AG10803 (cell line): ENCODE measurements at places on chromosomes 3 and 15.

DNA sequence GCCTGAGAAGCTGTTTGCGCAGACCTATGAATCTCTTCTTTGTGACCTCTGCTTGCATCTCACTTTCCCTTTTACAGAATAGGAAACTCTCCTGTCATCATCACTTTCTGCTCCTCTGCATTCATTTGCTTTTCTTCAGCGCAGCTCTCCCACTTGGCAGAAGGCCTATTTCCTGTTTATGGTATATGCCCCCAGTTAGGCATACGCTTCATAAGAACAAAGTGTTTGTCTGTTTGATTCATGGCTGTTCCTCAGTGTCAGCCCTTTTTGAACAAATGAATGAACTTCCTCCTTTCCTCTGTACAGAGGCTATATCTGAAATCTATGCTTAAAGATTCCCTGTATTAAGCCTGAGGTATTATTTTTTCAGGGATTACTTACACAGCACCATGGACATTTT is 1216.9 kb upstream of the GBE1 start:
- no peak for DNase-seq

- DNase-seq: peak; percentile 68
Measured at GRCh38 chr3:70726961-70727360, 414.5 kb upstream of the MDFIC2 start.

- no peak for DNase-seq
Measured at GRCh38 chr15:62348623-62349022, 183.5 kb upstream of the C2CD4B start.

DNA sequence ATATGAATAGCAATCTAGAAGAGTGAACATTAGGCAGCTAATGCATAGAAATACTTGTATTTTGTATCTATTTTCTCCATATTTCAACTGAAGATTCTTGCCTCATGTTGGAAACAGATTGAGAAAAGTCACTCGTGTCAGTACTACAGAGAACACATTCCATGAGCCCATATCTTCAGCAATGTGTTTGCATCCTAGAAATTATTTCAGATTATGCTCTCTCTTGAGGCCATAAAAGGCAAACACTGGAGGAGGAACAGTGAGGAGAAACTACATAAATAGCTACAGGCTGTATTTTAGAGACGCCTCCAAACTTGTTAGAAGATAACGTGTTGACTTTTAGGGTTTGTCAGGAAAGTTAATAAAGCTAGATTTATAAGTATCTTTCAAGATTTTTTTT is 906.9 kb downstream of the FHIT start:
- no peak for DNase-seq

DNA sequence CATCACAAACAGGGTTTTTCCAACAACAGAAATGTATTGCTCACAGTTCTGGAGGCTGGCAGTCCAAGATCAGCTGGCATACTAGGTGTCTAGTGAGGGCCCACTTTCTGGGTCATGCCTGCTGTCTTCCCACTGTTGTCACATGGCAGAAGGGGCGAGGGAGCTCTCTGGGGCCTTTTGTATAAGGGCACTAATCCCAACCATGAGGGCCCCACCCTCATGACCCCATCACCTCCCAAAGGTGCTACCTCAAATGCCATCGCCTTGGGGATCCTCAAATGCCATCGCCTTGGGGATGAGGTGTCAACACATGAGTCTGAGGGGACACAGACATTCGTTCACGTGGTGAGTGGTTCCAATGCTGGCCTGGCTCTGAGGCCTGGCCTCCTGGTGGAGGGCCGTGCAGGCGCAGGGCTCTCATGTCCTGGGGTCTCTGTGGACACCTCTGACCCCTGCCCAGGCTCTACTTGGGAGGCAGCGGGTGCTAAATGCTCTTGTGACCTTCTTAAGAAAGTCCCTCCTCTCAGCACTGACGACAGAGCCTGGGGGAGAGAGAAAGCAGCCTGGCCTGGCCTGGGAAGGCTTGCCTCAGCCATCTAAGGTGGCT is 16.8 kb downstream of the NUP210 start:
- no peak for DNase-seq

DNA sequence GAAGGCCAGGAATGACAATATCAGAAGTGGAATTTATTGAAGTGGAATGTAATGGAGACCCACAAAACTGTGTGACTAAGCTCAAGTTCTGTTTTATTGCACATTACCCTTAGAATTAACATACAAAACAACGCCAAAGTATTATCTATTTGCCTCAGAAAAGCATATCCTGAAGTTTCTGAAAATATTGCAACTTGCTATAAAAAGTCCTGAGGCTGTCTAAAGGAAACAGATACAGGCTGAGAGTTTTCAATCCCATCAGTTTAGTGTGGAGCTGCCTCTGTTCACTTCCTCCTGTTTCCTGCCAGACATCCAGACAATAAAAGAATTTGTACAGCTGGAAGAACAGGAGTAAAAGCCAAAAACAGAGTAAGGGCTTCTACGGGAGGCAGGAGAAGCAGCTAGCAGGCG is 108.8 kb downstream of the FBN1 start:
- DNase-seq: peak; percentile 71

GRCh38 chr3:73608456-73609314 is 16.1 kb downstream of the PDZRN3 start:
- DNase-seq: no peak

DNA sequence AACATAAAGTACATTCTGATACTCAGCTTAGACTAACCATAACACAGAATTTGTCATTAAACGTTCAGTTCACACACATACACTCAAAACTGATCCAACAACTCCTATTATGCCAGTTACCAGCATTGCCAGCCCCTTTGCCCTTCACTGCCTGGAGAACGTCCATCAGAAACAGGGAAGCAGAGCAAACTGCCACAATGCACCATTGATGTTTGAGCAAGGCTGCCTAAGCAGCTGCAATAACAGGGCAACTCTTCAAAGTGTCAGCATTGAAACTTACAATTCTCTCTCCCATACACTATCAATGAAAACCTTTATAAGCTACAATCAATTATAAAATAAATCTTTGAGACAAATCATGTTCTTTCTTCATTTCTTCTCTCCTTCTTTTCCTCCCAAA is 85.1 kb downstream of the ZBTB20 start:
- no peak for DNase-seq

- DNase-seq: no peak
Measured at GRCh38 chr3:41629072-41629471, 332.8 kb downstream of the ULK4 start.

DNA sequence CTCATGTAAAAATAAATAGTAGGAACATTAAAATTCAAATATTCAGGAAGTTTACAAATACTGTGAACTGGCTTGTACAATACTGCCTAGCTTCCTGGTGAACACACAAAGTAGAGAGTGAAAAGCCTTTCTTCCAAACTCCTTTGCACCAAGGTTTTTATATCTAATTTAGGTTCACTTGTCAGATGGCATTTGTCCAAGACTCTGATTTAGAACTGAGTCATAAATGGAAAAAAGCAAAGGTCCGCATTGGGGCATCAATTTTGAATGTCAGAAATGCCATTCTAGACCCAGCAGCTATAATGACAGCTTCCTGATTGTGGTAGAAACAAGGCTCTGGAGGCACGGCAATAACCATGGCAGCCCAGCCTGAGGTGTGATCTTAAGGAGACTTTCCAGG is 160.7 kb downstream of the PDE8A start:
- DNase-seq: peak; percentile 12

- DNase-seq: no peak
Measured at GRCh38 chr3:50278880-50279224, at the start of gene LSMEM2. TSS of gene LSMEM2 (plus strand) at chr3:50279087. CDS start at chr3:50279114, 27 bp downstream.

DNA sequence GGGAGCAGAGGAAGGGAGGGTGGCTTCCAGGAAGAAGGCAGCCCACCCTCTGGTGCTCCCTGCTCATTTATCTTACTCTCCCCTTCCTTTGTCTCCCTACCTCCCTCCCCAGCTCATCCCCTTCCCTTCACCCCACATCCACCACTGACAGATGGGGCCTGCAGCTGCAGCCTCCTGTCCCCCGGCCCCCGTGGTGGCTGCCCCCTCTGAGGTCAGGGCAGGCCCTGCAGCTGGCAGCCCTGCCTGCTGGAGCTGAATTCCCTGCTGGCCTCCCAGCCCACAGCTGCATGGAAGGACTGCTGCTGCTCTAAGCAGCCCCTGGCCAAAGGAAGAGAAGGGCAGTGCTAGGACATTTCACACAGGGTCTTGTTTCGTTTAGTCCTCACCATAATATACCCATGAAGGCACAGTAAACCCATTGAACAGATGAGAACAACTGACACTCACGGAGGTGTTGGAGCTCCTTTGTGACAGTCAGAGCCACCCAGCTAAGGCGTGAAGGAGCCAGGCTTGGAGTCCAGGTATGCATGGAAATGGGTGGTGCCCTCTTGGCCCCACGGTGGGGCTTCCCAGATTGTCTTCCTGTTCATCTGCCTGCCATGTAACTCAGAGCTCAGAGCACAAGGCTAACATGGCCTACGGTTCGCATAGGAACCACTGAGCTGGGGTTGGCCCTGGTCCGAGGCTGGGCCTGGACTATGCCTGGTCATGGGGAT is 121.7 kb upstream of the PRR20G start:
- DNase-seq: no peak

DNA sequence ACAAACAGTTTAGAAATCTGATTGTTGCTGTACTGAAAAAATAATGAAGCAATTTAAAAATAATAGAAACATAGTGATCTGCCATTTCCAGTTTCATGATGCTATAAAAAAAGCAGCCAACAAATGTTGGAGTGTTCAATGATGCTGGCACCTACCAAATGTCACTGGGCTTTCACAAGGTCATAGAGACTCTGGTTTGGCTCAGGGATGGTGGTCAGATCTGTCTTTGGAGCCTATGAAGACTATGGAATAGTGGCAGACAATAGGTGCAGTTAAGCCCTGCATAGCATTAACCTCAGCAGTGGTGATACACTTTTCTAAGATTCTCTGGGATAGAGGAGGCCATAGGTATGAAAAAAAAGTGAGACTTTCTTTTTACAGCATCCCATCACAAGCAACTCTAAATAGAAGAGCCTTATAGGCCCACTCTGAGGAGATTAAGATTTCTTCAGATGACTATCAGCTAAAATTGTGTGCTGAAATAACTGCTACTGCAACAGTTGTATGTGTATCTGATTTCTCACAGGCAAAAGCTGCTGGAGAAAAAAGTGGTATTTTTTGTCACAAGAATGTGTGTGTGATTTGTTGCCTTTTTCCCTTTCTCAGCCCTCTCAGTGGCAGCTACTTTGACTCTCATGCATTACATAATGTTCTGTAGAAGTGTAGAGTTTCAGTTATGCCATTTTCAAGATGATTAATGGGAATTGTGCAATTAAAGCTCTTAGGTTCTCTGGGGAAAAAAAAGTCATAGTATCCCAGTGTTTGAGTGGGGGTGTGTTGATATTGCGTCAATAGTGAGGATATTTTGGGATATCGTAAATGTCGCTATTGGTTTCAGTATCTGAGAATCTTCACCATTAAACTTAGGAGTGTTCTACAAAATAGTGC is 137.4 kb downstream of the MBNL1 start:
- peak; percentile 97 for DNase-seq

DNA sequence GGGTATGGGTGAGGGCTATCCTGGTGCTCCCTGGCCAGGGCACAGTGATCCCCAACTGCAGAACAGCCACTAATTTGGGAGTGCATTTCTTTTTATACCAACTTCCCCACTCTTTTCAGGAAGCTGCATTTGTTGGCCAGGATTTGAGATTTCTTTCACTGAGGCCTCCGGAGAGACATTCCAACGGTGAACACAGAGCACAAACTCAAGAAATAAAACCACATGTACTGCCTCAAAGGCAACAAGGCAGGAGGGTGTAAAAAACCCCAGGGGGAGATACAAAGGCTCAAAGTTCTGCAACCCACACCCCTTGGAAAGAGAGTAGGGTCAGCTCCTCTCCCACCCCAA is 65.3 kb downstream of the CPN2 start:
- peak; percentile 47 for DNase-seq

DNA sequence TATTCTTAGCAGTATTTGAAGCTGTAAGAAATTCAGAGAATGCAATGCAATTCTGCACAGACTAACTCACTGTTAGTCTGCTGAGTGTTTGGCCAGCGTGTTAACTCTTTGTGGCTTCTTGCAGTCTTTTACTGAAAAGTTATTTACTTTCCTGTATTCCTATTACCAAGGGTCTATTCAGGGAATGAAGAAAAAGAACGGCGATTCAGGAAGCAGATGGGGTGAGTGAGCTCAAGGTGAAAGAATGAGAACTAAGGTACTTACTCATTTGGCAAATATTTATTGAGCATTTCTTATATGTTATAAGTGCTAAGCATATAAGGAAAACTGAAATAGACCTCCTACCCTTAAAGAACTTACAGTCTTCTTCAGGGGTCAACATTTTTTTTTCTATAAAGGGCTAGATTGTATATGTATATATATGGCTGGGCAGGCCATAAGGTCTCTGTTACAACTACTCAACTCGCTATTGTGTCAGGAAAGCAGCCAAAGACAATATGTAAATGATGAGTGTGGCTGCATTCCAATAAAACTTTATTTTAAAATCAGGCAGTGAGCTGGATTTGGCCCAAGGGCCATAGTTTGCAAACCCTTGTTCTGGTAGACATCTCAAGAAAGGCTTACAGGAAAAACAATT is 271.9 kb upstream of the GADL1 start:
- DNase-seq: peak; percentile 85

GRCh38 chr3:71718072-71718471 is 7.1 kb downstream of the EIF4E3 start:
- DNase-seq: no peak

GRCh38 chr3:8509961-8510360 is 8.3 kb downstream of the LMCD1 start:
- DNase-seq: peak; percentile 79

- no peak for DNase-seq
Measured at GRCh38 chr15:63321462-63321861, 44.1 kb downstream of the APH1B start.

GRCh38 chr15:51046799-51047449 is 47.8 kb downstream of the TNFAIP8L3 start:
- DNase-seq: peak; percentile 15

GRCh38 chr3:188431553-188431952 is 277.6 kb downstream of the LPP start:
- peak; percentile 81 for DNase-seq

- no peak for DNase-seq
Measured at GRCh38 chr15:99163271-99164062, 58.6 kb downstream of the SYNM start.

GRCh38 chr3:162353414-162353813 is 856.8 kb downstream of the OTOL1 start:
- no peak for DNase-seq

DNA sequence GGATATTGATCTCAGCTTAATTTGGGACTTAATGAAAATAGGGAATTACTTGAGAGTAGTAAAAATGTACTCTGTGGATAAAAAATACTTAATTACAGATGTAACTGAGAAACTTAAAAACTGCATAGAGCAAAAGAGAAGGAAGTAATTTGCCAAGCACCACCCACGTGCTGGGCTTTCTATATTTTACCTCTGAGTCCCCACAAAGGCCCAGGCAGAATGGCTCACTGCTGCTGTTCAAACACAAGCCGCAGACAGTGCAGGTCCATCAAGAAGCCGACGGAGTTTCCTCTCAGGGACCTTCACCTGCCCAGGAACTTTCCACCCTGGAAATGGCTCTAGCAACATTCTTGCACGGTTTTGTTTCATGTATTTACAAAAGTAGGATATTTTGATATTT is 77.2 kb upstream of the TRPM1 start:
- DNase-seq: no peak

DNA sequence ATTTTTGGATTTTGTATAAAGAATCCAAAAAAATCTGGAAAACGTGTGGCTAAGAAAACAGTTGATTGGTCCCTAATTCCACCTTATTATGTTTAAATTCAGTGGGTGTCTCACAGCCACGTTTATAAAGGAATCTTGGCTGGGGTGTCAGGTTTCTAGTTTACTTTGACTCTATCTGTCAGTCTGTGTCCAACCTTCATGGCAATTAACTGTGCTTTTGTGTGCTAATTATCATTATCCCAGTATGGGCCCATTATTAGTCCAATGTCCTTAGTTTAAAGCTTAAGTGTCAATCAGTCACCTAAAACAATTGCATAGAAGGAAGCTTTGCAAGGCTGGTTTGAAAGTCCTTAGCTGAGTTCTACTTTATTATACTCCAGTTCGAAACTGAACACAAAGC is 3.7 kb upstream of the CNTN4 start:
- no peak for DNase-seq
